ENCODE measurements at places on chromosomes 12 and 14.

DNA sequence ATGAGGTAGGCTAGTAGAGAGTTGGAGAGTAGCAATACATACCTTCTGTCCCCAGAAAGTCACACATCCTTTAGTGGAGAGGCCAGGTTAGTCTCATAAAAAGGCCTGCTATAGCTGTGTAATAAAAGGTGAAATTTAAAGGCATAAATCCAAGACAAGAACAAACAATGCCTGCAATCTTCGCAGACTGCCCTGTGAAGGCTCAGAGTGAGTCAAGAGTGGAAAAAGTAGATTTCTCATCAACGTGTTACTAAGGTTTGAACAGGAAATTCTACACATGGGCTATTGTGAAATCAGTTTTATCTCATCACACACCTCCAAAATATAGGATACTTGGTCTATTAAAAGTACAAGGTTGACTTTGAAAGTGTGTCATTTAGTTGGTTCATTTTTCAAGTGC lies at the start of gene KLRC1:
KLRC1 (minus strand) TSS at position 222 of the 400 bp plus-strand sequence. CDS start 2,221 bp downstream, outside the sequence.
- no peak for DNase-seq

- no peak for DNase-seq
Observed at GRCh38 chr12:107288414-107289127, 195.2 kb upstream of the CRY1 start.

DNA sequence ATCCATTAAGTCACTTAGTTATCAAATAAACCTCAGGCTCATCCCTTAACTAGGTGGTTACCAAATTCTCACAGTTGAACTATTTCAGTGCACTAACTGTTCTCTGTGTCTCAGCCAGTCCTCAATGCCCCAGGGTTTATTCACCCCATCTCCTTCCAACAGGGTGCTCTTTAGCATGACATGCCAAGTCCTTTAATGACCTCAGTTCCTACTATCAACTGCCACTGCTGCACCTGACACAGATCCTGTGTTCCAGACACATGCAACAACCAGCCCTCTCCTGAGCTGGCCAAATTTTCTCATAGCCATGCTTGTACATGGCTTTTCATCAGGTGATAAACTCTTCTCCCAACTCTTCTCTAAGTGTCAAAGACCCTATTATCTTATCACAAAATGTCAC lies 80.0 kb downstream of the ATXN2 start:
- peak; percentile 25 for DNase-seq

GRCh38 chr12:3757261-3757660 lies 4.4 kb upstream of the CRACR2A start:
- DNase-seq, result no peak

DNA sequence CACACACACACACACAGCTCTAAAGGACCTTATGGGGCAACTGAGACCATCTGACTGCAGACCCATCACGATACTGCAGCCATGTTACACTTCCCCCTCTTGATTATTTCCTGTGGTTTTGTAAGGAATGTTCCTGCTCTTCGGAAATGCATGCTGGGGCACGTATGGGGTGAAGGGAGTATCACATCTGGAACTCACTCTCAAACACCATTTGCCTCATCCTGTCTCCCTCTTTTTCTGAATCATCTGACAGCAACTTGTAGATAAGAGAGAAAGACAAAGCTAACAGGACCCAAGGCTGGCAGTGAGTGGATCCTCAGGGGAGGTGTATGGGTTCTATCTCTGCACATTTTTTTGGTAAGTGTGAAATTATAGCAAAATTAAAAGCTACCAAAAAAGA lies 50.3 kb downstream of the RIMBP2 start:
- no peak for DNase-seq

DNA sequence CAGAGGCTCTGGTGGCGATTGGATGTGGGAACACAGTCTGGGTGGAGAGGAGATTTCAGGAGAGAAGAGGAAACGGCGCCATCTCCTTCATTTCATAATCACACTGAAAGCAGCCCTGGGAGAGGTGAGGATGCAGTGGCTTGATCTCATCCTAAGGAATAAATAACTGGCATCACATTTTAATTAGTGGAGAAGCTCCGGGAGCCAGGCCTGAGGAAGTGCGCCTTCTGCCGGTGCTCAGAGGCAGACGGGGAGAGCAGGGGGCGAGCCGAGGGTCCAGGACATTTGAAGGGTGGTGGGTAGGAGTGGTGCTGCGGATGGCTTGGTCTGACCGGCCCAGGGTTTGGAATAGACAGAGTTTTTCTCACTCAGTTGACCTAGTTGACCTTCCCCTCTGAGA lies 265.0 kb downstream of the CACNA1C start:
- DNase-seq, result no peak

DNA sequence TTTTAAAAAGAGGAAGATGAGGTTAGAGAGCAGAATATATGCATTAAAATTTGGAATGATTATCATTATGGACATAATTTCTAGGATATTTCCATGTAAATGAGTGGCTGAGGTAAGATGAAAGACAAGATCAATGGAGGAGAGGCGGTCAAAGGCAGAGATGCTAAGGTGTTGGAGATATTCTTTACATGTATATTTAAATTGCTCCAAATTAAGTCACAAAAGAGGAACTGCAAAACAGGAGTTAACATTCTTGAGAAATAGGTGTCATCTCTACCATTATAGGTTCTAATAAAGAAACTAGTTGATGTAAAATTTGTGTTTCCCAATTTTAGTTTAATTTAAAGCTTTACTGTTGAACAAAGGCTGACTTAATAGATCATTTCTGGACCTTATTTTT lies 268.5 kb upstream of the PPFIA2 start:
- no peak for DNase-seq

Data from large intestine (tissue), 12 donors.